Activated CD4-positive, CD25-positive, alpha-beta regulatory T cell treated with anti-CD3 and anti-CD28 coated beads, Interleukin-2, amount 50 U/mL, for 24 hours (primary cell): ENCODE measurements at places on chromosomes 7 and 10.

GRCh38 chr7:69599286-69599954 lies 1.1 kb downstream of the AUTS2 start:
- ATAC-seq: no peak

- ATAC-seq: no peak
These were observed 102.7 kb downstream of the NRP1 start for GRCh38 chr10:33231621-33232350.

GRCh38 chr10:3807928-3808496 lies 23.0 kb upstream of the KLF6 start:
- no peak for ATAC-seq

DNA sequence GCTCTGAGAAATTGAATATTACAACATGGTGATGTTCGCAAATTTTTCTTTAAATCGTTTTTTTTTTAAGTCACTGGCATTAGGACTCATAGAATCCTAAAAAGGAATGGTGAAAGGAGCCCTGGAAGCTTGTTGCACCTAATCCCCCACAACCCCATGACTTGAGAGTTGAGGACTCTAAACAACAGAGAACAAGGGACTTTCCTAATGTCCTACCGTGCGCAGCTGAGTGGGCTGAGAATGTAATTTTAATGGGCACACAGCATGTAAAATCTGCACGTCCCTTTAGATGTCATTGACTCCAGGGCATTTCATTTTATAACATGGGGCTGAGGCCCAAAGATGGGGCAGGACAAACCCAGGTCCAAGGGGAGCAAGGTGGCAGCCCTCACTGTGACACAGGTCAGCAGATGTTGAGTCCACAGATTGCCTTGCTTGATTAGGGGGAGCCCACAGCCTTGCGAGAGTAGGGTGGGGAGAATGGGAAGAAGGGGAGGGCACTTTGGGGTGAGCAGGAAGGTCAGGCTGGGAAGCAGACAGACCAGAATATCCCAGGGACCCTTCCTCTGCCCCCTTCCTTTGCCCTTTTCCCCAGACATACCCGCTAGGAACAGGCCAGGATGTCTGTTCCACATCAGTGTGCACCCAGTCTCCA lies 208.4 kb upstream of the ZMIZ1 start:
- ATAC-seq: no peak

- ATAC-seq: peak; percentile 31
These were observed 38.3 kb downstream of the LRRC72 start for GRCh38 chr7:16564909-16565426.

DNA sequence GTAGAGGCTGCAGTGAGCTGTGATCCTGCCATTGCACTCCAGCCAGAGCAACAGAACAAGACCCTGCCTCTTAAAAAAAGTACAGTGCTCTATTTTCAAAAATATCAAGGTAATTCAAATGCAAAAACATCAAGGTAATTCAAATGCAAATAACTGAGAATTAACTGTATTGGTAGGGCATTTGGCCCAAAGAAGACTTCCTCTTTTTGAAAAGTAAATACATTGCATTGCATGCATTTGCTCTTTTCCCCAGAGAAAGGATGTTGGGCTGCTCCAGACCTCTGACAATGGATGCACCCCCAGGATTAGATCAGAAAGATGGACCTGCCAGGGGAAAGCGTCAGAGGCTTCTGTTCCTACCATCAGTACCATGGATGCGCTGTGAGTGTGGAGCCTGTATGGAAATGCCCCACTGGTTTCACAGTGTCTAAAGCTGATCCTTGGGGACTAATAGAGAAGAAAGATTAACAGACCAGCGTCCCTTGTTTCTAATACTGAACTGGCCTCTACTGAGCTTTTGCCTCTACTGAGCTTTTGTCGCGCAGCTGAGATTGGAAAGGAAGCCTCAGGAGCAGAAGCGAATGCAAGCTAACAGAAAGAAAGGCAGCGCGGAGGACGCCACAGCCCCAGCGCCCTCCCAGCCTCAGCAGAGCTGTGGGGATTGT lies 93.5 kb upstream of the LYZL2 start:
- no peak for ATAC-seq

GRCh38 chr10:21172930-21173801 lies 276.1 kb upstream of the NEBL start:
- ATAC-seq: no peak

DNA sequence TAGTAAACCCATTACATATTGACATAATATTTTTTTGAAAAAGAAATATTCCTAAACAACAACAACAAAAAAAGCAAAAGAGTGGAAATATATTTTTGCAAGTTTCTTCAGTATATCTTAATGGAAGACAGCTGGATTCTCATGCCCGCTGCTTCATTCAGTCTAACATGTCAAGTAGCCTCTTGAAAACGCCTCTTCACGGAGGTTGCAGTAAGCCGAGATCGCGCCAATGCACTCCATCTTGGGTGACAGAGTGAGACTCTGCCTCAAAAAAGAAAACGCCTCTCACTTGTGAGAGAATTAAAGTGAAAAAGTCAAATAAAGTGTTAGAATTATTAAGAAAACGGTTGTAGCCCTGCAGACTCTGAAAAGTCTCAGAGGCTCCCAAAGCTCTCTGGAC lies 1.3 kb downstream of the CUTC start:
- no peak for ATAC-seq

DNA sequence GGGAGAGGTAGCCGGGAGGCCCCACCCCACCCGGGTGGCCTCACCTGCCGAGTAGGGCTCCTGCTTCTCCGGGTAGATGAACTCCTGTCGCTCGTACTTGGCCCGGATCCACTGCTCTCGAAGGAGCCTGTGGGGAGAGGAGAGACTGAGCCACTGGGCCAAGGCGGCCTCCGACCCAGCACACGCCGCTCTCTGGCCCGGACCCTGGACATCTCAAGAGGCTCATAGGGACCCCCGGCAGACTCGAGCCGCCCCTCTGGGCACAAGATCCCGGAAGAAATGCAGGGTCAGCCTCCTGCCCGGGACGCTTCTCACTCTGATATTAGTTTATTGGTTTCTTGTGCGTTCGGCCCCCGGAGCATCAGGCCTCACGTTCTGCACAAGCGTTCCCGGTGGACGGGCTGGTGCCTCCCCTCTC lies 34.5 kb downstream of the ADAP1 start:
- ATAC-seq: no peak

DNA sequence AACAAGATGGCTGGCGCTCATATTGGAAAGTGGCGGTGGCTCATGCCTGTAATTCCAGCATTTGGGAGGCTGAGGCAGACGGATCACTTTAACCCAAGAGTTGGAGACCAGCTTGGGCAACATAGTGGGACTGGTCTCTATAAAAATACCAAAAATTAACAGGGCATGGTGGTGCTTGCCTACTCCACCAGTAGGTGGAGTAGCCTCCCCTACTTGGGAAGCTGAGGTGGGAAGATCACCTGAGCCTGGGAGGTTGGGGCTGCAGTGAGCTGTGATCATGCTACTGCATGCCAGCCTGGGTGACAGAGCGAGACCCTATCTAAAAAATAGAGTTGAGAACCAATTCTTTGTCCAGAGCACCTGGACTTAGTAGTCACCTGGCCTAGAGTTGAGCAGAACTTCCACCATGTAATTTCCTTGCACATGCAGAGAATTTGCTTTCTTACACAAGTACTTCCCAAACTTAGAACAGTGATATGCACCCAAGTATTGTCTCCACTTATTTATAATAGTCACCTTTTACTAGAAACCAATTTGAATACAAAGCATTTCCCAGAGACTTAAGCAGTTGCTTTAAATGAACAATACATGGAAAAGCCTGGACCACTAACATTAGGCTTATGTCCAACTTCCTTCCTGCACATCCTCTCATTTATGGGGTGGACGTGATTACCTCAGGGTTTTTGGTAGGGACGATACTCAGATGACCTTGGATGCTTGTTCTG lies 15.9 kb downstream of the LAMB4 start:
- ATAC-seq: no peak

- peak; percentile 40 for ATAC-seq
These were observed 2.4 kb downstream of the CDK6 start for GRCh38 chr7:92833766-92834506.

DNA sequence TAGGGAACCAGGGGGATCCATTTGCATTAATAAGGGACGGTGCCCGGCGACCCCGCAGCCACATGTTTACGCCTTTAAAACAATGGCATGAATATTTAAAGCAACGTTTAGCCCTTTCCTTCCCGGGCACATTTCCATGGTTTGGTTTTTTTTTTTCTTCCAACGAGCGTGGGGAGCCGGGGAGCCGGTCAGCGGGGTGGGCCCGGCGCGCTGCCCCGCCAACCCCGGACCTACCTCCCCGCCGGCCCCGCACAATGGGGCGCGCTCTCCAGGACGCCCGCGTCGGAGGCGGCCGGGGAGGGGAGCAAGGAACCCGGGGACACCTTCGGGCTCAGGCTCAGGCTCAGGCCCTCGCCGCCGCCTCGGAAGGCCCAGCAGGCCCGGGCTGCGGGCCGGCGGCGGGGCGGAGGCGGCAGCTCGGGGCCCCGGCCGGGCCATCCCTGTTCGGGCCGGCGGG lies 1.0 kb downstream of the SEPHS1 start:
- peak; percentile 17 for ATAC-seq

GRCh38 chr10:122336961-122337360 lies 37.5 kb upstream of the PLEKHA1 start:
- no peak for ATAC-seq

GRCh38 chr10:63487990-63488389 lies 22.2 kb upstream of the JMJD1C start:
- ATAC-seq: no peak

GRCh38 chr10:92832998-92833650 lies 15.2 kb upstream of the EXOC6 start:
- ATAC-seq: no peak

- ATAC-seq: no peak
These were observed 62.6 kb downstream of the ADK start for GRCh38 chr10:74213571-74214162.

- ATAC-seq: no peak
These were observed 300.5 kb downstream of the TCERG1L start for GRCh38 chr10:131010965-131011575.

DNA sequence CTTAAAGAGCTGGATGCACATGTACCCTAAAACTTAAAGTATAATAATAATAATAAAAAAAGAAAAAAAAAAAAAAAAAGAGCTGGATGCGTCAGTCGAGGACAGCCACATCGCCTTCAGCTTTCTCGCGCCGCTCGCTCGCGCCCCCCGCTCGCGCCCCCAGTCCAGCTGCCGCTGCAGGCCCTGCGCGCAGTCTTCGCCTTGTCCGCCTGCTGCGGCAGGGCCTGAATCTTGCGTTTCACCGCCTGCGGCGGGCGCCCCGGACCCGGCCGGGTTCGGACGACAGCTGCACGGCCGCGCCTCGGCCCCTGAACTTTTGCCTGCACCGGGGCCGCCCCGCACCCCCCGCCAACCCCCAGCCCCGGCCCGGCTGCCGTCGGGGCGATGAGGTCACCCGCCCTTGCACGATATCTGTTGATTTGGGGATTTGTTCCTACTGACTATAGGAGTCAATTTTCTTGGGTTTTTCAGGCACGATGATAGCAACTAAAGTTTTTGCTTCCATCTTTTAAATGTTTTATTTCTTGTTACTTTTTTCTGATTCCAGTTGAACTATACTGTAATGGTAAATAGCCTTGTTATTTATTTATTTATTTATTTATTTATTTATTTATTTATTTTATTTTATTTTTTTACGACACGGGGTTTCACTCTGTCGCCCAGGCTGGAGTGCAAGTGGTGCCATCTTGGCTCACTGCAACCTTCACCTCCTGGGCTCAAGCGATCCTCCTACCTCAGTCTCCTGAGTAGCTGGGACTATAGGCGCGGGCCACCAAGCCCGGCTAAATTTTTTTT lies 33.5 kb upstream of the CPN1 start:
- no peak for ATAC-seq

GRCh38 chr10:44125879-44126278 lies 259.0 kb downstream of the CXCL12 start:
- ATAC-seq: no peak

GRCh38 chr7:148290538-148290937 lies 300.0 kb upstream of the C7orf33 start:
- ATAC-seq: no peak

DNA sequence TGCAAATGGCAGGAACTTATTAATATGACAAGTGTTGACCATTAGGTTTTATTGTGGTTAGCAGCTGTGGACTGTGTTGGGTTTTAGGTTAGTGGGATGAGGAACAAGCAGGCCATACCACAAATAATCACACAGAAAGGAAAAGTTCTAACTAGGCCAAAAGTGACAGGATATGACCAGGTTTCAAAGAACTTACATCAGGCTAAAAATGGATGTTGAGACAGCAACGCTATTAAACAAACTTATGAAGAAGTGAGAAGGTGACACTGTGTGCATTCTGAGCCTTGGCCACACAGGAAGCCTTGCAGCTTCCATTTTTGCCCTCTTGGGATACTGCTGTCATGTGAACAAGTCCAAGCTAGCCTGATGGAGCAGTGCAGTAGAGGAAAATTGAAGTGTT lies 568.8 kb downstream of the HTR7 start:
- ATAC-seq: no peak

DNA sequence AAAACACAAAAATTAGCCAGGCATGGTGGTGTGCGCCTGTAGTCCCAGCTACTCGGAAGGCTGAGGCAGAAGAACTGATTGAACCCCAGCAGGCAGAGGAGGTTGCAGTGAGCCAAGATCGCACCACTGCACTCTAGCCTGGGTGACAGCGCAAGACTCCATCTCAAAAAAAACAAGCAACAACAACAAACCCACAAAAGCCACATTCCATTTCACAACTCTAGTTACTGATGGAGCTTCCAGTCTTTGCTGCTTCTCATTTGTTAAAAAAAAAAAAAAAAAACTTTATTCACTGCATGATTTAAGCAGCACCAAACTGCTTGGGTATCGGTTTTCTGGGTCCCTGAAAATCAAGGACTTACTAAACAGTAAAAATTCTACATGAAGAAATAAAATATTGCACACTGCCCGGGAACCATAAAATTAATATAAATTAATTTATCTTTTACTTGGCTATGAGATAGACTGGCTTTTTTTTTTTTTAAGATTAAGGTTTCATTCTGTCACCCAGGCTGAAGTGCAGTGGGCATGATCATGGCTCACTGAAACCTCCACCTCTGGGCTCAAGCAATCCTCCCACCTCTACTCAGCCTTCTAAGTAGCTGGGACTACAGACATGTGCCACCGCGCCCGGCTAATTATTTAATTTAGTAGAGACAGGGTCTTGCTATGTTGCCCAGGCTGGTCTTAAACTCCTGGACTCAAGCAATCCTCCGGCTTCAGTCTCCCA lies 42.0 kb downstream of the SRPK2 start:
- ATAC-seq: no peak

GRCh38 chr10:94133239-94133638 lies 139.5 kb downstream of the PLCE1 start:
- no peak for ATAC-seq

GRCh38 chr7:138163800-138164199 lies 87.5 kb downstream of the AKR1D1 start:
- no peak for ATAC-seq

DNA sequence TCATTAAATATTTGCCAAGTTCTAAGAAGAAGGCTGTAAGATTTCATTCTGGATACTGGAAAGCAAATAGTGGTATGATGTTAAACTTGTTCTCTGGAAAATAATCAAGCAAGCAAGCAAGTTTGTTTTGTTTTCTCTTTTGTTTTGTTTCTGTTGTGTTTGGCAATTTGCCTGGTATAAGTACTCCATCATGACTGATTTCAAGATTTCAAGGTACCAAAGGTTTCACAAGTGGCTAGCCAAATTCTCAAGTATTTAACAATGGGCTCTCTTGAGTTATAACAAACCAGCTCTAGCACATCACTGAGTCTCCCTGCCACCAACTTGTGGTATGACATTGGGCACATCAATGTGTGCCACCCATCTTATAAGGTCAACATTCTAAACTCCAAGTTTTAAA lies 151.7 kb upstream of the IGFBP3 start:
- ATAC-seq: no peak

GRCh38 chr7:7976677-7977076 lies 8.1 kb downstream of the GLCCI1 start:
- peak; percentile 44 for ATAC-seq
